ENCODE measurements at places on chromosomes 6 and 20.
A peak's percentile ranks its signal among the peaks of the same experiment; 100 is the strongest.

DNA sequence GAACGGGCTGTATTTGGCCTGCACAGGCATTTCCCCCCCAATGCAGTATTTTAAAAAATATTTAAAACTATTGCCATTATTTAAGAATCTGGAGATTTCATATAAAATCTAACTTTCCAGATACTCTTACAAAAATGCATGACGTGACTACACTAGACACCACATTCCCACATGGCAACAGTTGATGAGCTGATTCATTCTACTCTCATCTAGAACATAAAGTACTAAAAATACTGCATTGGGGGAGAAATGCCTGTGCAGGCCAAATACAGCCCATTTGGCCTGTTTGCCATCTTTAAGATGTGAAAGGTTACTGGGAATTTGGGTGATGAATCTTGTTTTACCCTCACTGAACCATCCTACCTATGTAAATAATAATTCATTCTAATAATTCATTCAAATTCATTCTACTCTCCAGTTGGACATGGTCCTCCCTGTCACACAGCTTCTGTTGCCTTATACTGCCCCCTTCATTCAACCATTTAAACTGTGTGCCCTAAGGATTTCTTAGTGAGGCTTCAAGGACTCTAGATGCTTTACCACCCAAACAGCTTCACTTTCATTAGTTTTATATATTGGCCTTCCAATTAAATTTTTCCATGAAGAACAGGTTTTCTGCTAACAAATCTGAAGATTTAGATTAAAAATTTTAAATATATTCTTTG is 6.9 kb upstream of the ZSCAN16 start:
- DNase-seq, result no peak

DNA sequence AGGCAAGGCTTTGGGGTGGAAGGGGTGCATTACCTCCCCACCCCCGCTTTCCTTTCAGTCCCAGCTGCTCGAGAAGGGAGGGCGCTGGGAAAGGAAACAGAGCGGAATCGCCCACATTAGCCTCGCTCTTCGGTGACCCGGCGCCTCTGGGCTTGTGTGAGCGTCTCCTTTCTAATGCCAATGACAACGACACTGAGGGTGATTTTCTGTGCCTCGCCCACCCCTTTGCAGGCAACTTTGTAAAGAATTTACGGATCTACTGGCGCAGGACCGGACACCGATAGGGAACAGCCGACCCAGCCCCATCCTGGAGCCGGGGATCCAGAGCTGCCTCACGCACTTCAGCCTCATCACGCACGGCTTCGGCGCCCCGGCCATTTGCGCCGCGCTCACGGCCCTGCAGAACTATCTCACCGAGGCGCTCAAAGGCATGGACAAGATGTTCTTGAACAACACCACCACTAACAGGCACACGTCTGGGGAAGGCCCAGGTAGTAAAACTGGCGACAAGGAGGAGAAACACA is 24.3 kb downstream of the TFAP2B start:
- DNase-seq, result no peak

GRCh38 chr20:6959900-6960312 is 192.4 kb downstream of the BMP2 start:
- no peak for DNase-seq

DNA sequence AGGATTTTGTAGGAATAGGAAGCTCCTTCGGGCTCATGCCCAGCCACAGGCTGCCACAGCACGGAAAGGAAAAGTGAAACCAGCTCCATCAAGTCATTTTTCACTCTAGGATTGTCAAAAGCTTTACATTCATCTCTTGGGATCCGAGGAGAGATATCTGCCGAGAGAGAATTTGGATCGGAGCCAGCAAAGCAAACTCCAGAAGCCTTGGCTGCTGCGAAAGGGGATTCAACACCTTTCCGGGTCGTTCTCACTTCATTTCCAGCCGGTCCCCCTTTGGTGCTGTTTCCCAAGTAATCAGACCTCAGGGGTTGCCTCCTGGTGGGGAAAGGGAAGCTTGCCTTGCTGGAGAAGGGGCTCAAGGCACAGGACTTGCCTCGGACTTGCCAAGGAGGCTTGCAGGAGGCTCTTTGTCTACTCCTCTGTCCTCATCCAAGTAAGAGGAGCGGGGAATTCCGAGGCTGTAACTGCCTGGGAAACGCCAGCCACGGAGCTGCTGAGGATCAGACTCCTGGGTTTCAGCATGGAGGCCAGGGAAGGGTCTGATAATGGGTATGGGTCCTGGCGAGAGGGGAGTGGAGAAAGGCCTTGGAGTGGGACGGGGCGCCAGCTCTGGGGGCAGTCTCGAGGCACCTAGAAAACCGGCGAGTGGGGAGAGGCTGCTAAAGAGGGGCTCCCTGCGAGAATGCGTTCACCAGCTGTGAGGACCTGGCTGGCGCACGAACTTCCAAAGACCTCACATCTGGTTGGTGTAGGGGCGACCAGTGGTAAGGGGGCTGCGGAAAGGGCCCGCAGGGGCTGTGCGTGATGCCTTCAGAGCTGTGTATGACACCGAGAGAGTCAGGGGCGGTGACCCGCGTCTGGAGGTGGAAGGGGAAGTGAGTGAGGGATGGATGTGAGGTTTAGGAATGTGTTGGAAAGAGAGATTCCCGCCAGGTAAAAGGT is 702 bp downstream of the ETV7 start:
- DNase-seq, result no peak

DNA sequence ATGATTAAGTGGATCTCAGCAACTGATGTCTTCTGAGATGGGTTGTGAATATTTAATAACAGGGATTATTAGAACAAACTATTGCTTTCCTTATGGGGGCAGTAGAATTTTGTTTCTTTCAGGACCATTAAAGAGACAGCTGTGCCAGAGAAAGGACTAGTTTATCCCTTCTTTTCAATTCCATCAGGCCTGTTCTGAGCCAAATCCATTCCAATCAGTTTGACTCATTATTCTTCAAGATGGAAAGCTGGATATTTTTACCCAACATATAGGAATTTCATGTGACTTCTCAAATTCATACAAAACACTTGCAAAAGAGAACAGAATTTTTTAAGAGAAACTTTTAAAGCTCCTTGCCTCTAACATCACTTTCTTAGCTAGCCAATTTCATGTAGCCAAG is 722.0 kb upstream of the FLRT3 start:
- no peak for DNase-seq

DNA sequence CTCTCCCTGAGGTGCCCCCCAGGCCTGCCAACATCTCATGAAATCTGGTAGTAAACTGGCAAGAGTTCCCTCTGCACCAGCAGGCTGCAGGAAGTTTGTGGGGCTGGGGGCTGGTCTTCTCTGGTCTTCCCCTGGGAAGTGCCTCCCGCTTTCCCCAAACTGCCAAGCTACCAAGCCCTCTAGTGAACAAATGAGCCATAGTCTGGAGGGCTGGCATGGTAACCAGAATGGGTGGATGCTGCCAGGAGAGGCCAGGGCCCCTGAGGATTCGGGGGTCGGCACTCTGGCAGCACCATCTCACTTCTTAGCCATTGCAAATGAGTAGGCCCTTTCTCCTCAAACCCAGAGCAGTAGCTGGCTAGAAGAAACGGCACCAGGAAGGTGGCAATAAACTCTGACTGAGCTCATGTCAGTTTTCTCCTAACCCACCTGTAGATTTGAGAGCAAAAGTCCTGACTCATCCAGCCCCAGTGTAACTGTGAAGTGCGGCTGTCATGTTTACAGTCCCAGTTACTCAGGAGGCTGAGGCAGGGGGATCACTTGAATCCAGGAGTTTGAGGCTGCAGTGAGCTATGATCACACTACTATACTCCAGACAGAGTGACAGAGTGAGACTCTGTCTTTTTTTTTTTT is 35.9 kb downstream of the ZC3H12D start:
- DNase-seq, result no peak

DNA sequence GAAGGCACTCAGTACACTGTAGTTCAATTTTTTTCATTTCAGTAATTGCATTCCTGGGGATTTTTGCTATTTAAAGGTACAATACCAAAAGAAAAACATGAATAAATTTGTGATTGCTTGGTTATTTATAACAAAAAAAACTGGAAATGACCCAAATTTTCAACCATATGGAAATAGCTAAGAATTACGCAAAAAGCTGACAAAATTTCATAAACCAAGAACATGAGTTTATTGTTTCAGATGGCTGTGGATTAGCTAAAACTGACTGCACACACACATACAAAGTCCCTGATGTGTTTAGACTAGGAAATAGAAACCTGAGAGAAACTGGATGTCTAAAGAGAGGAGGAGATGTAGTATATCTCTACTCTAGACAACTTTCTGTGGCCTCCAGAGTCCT is 718.4 kb upstream of the CHD6 start:
- DNase-seq, result no peak

GRCh38 chr6:163842467-163842866 is 427.9 kb downstream of the QKI start:
- no peak for DNase-seq

- peak; percentile 52 for DNase-seq
Measured at GRCh38 chr6:33771146-33772081, 17.5 kb downstream of the LEMD2 start.

GRCh38 chr6:30912746-30913520 is 1.1 kb upstream of the VARS2 start:
- no peak for DNase-seq

- DNase-seq, result no peak
Measured at GRCh38 chr6:93915961-93916360, 496.6 kb upstream of the EPHA7 start.

- DNase-seq, result no peak
Measured at GRCh38 chr20:41507436-41507835, 110.7 kb downstream of the CHD6 start.

- DNase-seq, result no peak
Measured at GRCh38 chr6:128597004-128597403, 76.6 kb upstream of the PTPRK start.

- DNase-seq, result no peak
Measured at GRCh38 chr20:34312024-34312460, 8.9 kb upstream of the AHCY start.

DNA sequence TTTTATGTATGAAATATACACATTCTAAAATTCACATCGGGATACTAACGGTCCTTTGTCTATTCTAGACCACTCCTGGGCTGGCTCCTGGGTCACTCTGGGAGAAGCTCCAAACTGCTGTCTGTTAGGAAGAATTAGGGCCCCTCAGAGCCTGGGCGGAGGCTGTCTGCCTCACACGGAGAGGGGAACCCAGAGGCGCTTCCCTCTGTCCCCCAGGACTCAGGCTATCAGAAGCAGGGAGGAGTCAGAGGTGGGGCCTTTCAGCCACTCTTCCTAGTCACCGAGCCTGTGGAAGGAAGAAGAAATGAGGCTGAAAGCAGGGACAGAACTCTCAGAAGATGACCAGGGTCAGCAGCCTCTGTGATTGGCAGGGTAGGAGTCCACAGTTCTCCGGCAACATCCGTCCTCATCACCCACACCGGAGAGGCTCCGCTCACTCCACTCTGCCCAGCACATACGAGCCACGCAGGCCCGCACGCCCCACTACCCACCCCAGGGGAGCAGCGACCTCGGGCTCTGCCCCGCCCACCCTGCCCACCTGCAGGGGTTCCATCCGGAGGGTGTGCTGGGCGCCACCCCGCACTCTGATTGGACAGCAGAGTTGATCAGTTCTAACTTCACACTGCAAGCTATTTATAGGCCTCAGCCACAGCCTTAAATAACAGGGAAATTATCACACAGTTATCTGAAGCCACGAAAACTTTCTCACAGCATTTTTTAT is 182.1 kb upstream of the AFDN start:
- DNase-seq, result no peak

DNA sequence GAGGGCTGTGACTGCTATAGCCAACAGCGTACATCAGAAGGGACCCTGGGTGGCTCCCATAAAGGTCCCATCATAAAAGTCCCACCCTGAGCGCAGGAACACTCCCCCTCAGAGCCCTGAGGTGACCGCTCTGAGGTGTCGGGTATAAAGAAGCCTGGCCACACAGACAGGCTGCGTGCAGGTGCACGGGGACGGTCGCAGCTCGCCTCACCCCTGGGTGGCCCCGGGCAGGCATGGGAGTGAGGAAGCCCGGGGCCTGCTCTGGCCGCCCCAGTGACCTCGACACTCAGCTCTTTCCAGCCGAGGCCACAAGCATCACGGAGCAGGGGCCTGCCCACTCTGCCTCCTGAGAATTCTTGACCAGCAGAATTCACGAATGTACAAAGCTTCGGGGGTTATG is 14.4 kb upstream of the RNASET2 start:
- DNase-seq, result no peak

- no peak for DNase-seq
Measured at GRCh38 chr6:139528471-139528870, 154.0 kb upstream of the CITED2 start.

DNA sequence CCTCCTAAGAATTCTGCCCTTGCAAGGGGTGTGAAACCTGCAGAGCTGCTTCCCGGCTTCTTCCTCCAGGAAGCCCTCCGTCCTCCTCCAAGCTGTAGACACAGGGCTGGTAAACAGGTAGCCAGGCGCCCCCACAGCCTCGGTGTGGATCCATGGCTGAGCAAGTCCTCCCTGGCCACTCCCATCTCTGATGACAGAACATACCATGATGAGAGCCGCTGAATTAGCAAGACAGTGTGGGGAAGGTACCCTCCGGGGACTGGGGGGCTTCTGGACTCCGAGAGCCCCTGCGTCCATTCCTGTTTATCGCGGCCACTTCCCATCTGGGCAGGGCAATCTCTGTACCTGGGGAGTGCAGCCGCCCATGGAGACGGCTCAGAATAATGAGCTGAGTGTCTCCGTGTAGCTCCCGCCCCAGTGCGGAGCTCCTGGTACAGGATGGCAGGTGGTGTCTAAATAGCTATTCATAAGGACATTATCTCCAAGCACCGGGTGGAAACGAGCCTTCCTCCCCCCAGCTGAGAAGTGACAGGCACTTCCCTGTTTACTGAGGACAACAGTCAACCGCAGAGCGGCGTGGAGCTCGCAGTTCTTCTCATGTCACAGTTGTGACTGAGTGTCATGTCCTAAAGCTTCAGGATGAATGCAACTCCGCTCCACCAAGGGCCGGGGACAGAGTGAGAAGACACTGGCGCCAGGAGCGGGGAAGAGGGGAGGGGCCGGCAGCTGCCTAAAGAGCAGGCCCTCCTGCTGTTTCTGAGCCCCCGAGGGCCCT is 22.7 kb upstream of the NTSR1 start:
- no peak for DNase-seq

GRCh38 chr6:14036911-14037310 is 80.7 kb upstream of the CD83 start:
- DNase-seq, result no peak

- DNase-seq, result no peak
Measured at GRCh38 chr6:89351671-89352277, 748 bp downstream of the UBE2J1 start.

DNA sequence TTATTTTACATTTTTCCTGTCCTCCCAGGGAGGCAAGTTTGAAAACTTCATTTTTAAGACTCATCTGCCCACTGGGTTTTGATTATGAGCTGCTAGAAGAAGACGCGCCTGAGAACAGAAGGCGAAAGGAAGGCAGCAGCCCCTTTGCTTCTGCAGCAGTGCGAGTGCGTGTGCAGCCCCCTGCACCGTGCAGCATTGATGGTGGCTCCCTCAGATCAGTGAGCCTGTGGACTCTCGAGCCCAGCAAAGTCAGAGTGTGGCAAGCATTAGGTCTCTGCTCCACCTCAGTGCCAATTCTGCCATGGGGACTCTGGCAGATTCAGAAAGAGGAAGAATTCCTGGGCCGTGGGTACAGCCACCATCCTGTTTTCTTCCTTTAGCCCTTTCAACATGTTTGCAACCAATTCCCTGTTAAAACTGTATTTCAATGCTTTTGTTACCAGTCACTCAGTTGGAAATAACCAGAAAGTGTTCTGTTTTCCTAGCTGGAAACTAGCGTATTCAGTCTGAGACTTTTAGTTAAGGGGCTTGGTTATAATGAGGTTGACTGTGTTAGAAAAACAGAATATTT is 134.8 kb upstream of the OGFRL1 start:
- DNase-seq, result no peak
